Suppressor macrophage treated with lipopolysaccharide for 4 hours (primary cell): ENCODE measurements at places on chromosomes 7 and 10.
A peak's percentile ranks its signal among the peaks of the same experiment; 100 is the strongest.

DNA sequence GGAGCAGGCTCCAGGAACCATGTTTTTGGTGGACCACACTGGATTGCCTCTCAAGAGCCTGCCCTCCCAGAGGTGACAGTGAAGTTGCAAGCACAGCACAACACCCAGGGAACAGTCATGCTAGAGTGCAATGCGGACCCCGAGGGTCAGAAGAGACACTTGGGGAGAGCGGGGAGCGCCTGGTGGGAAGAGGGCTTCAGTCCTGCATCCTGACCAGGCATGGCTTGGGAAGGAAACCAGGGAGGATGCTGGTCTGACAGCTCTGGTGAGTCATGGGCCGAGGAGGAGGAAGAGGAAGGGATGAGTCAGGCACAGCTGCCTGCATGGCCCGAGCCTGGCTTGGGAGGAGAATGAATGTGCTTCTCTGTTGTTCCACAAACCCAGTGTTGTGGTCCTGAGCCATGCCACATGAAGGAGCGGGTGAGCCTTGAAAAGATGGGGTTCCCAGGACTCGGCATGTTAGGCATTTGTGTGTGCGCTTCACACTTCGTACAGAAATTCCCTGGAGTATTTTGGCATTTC, 29.5 kb upstream of the ANKRD2 start:
- peak; percentile 91 for DNase-seq

GRCh38 chr10:90462749-90463470, 394.9 kb downstream of the HTR7 start:
- no peak for DNase-seq

DNA sequence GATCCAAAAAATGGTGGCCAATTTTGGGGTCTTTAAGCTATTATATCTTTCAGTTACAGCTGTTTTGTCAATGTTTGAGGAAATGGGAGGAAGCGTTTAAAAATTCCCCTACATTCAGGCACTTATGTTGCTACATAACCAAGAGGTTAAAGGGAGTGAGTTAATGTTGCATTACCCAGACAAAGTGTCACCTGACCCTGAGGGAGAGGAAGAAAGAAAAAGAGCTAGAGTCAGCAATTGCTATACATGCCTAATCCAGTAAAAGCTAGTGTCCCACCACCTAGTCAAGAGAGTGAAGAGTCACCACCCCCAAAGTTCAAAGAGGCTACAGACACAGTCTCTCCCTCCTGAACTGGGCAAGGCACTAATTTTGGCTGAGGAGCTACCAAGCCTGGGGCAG, 69.5 kb upstream of the ZNF92 start:
- no peak for DNase-seq

GRCh38 chr10:79140085-79140793, 71.5 kb downstream of the ZMIZ1 start:
- DNase-seq = no peak

DNA sequence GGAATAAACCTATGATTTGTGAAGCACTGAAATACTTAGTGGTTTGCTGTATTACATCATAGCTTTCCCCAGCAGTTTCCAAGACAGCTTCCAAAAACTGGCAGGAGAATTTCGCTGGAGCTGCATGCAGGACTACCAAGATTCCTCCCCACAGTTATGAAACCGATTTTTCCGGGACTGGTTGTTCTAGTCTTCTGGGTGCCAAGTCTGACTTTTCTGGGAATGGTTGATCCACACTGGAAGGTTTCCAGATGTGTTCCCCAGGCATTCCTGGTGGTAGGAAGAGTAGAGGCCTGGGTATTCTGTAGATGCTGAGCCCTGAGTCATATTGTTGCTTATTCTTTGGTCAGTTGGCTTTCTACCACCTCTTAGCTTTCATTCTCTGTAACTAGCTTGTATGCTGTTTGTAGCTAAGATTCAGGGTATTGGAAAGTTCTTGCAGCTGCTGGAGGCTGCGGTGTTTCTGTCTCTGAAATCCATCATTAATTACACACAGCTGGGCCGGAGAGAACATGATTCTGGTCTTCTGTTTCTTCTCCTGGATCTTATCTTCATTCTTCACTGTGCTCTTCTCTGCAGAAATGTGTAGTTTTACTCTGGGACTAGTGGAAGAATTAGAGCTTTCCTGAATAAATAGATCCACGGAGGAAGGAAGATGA, 6.3 kb downstream of the ABCC2 start:
- no peak for DNase-seq

- peak; percentile 75 for DNase-seq
Observed at GRCh38 chr7:105224884-105225651, 163.7 kb downstream of the SRPK2 start.

- no peak for DNase-seq
Observed at GRCh38 chr10:63751836-63752235, 230.6 kb downstream of the REEP3 start.

DNA sequence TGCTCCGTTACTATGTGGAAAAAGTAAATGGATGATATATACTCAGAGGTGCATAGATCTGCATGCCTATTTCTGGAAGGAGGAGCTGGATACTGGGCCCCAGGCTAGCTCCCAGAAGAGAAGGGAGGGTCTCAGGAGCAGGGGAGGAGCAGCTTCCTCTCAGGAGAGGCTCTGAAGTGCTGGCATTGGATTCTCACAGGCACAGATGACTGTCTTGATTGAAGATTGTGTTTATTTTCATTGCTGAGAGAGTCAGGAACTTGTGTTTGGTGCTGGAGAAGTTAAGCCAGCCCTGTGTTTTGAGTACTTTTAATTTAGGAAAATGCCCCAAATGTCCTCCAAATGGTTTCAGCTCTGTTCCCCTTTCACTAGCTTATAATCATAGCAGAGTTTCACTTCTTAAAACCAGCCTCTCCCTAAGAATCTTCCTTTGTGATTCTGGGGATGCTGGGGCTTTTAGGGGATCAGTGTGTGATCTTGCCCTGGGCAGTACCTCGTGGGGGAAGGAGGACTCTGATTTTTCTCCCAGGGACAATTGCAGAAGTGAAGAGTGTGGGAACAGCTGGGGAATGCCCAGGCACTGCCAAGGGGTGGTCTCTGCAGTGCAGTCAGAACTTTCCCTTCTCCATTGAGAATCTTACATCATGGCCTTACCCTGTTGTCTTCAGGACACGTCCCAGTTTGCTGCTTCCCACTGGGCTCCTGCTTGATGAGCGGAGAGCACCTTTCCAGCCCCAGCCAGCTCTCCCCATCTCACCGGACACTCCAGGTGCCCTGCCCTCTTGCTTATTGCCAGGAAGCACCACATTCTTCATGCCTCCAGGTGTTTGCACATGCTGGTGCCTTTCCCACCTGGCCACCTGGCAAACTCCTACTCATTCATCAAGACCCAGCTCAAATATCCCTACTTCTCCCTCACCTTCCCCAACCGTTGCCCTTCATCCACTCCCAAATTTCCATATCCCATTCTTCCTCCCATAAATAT, 102.8 kb downstream of the ARHGAP22 start:
- peak; percentile 95 for DNase-seq

- no peak for DNase-seq
Observed at GRCh38 chr7:70640266-70640833, 491.6 kb upstream of the GALNT17 start.

DNA sequence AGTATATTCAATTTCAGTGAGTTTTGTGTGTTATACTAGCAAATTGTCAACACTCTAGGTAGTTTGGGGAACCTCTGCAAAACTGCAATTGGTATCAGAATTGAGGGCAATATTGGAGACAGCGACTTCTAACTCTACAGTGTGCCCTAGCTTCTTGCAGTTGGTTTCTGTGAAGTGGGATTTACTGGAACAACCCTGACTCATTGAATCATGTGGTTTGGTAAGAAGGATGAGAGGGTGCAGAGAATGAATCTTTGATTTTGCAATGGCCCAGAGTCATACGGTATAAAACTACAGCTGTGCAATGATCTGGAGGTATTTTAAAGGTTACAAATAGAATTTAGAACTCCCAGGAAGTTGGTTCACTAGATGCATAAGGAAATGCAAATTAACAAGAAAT, 129.1 kb upstream of the PPP1R3A start:
- DNase-seq = peak; percentile 90

- DNase-seq = no peak
Observed at GRCh38 chr7:115676080-115676479, 354.5 kb downstream of the TFEC start.

DNA sequence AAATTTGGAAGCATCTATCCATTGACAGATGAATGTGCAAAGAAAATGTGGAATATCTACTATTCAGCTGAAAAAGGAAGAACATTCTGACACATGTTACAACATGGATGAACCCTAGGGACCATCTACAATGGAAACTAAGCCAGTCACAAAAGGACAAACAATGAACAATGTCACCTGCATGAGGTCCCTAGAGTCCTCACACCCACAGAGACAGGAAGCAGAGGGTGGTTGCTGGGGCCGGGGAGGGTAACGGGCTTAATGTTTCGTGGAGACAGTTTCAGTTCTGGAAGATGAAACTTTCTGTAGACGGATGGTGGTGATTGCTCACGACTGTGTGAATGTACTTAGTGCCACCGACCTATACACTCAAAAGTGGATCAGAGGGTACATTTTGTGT, 282.9 kb downstream of the ADARB2 start:
- DNase-seq = no peak

DNA sequence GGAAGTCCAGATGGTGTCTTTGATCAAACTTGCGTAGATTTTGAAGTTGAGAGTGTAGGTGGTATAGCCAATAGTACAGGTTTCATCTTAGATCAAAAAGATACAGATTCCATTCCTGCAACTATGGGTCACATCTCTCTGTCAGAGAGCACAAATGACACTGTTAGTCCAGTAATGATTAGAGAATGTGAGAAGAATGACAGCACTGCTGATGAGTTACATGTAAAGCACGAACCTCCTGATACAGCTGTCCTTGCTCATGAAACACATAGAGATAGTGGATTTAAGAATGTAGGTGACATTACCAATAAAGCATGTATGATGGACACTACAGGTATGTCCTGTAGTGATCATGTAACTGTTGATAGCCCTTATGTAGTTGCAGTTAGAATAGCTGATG, 59.1 kb downstream of the LOXL4 start:
- no peak for DNase-seq

DNA sequence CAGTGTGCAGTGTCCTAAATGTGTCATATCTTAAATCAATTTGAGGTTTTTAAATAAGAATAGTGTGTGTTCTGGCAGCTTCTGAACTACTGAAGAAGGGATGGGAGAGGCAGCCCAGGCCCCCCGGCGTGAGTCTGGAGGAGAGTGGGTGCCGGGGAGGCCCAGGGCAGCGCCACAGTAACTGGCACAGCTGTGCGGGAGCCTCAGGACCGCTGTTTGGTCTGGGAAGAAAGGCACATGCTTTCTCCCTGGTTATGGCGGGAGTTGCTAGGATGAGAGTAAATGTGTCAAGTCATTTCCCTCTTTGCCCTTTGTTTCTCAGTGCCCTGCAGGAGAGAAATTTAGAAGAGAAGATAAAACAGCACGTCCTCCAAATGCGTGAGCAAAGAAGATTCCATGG, 31.9 kb upstream of the PWWP2B start:
- DNase-seq = no peak

DNA sequence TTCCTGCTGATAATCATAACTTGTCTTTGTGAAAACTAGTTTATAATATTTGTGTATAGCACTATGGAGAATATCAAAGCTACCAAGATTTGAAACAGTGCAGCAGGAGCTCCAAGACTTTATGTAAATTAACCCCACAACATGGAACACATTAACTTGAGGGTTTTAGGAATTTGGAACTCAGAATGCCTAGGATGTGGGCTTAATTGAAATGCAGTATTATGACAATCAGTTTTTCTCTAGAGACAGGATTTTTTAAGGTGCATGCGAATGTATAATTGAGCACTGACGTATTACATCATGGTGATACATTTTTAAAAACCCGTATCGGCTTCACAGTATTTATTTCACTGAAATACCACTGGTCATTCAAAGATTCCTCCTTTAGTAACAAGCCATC, 313.1 kb upstream of the DGKB start:
- DNase-seq = no peak

DNA sequence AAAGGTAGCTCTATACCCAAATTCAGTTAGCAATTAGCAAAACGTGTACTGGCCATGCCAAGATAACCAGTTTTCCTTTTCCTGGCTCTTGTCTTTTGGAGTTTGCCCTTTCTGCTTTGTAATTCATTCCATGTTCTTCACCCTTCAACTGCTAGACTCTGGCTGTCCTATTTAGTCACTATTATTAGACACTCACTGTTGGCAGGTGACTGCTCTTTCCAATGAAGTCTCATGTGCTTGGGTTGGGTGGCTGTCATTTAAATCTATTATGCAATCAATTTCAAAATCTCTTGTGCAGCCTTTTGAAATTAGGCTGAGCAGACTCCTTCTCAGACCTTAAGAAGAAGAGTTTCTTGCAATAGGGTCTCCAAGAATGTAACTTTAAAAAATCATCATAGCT, 266.5 kb downstream of the GPR158 start:
- no peak for DNase-seq

DNA sequence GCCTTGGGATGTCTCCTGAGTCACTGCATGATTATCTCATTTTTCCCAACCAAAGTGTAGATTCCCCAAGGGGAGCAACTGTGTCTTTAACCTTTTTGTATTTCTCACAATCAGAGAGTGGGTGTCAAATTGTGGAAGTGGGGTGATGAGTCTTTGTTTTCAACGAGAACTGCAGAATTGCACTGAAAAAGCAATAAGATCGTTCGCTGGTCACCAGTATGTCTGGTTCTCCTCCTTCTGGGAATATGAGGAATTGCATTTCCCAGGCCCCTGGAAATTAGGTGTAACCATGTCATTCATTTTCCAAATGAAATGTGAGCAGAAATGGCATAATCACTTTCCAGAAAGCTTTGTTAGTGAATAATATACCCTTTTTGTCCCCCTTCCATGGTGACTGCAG, 326.9 kb downstream of the GPAM start:
- no peak for DNase-seq

DNA sequence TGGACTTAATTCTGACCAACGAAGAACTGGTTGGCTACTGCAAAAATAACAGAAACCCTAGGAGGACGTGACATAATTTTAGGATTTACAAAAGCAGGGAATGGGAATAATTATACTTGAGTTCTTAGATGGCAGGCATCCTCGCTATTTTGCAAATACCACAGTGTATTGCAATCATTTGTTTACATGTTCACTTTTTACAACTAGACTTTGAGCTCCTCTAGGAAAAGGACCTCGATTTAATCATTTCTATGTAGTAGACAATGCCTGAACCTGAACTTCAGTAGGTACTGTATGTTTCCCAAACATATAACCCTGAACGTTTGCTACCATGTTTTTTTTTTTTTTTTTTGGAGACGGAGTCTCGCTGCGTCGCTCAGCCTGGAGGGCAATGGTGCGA, 137.7 kb downstream of the CNOT4 start:
- no peak for DNase-seq

- DNase-seq = no peak
Observed at GRCh38 chr7:31788445-31788844, 101.4 kb downstream of the PPP1R17 start.

- no peak for DNase-seq
Observed at GRCh38 chr7:234051-234707, 41.8 kb downstream of the FAM20C start.
